NCI-H460 (cell line): ENCODE measurements at places on chromosomes 1 and 21. TPM values are rescaled to one million over a fixed set of nuclear protein-coding genes. Genes with fewer than 3 reads are reported as not detected.

SLC5A9 gene
- not detected in 2 replicates for total RNA-seq

OLIG1 gene
- total RNA-seq = not detected in 2 replicates

OR10J1 gene
- 0.05 TPM in 1 of 2 replicates, not detected in the other for total RNA-seq

GRIK3 gene
- total RNA-seq = not detected in 2 replicates

KMO gene
- total RNA-seq = 0.17 and 0.35 TPM in 2 replicates

SLFNL1 gene
- 0.05 TPM in 1 of 2 replicates, not detected in the other for total RNA-seq

PAPPA2 gene
- total RNA-seq = 28.5 and 30.1 TPM in 2 replicates

ERVH48-1 gene
- not detected in 2 replicates for total RNA-seq

FMO1 gene
- not detected in 2 replicates for total RNA-seq

GUCA2A gene
- total RNA-seq = not detected in 2 replicates

OR6P1 gene
- not detected in 2 replicates for total RNA-seq

SLC30A2 gene
- not detected in 2 replicates for total RNA-seq

RBP7 gene
- 0.49 and 0.62 TPM in 2 replicates for total RNA-seq

MYOCOS gene
- not detected in 2 replicates for total RNA-seq

CELSR2 gene
- total RNA-seq = 2.7 and 3.8 TPM in 2 replicates

HES2 gene
- total RNA-seq = 0.57 and 1.0 TPM in 2 replicates

FOXD2 gene
- 0.46 and 0.54 TPM in 2 replicates for total RNA-seq

GCLM gene
- total RNA-seq = 89.8 and 95.4 TPM in 2 replicates

HPDL gene
- total RNA-seq = 2.9 TPM in 2 replicates

CTSS gene
- total RNA-seq = 0.38 and 1.1 TPM in 2 replicates

KCTD3 gene
- total RNA-seq = 76.0 and 83.5 TPM in 2 replicates

OR2T8 gene
- not detected in 2 replicates for total RNA-seq

SLC45A1 gene
- 0.92 and 1.4 TPM in 2 replicates for total RNA-seq

MPL gene
- not detected in 2 replicates for total RNA-seq

ADORA1 gene
- 0.17 TPM in 1 of 2 replicates, not detected in the other for total RNA-seq

NID1 gene
- 0.15 TPM in 1 of 2 replicates, not detected in the other for total RNA-seq

MLLT11 gene
- total RNA-seq = 82.1 and 84.6 TPM in 2 replicates

SNRNP40 gene
- total RNA-seq = 97.8 and 98.8 TPM in 2 replicates

PCBP3 gene
- 24.1 and 24.2 TPM in 2 replicates for total RNA-seq

ATAD3C gene
- total RNA-seq = 0.05 and 0.06 TPM in 2 replicates

CFAP126 gene
- total RNA-seq = not detected in 2 replicates
